Left lung (tissue), 14 donors: ENCODE measurements at places on chromosomes 11 and 22. TPM values are rescaled to one million over a fixed set of nuclear protein-coding genes. Genes with fewer than 3 reads are reported as not detected.

GRCh38 chr11:83403691-83404389 is 117.7 kb upstream of the CCDC90B start:
- H3K36me3 ChIP-seq = no peaks in the 10 kb centered on the region
- DNase-seq = no peak
- no peak overlapping the region for H3K27ac ChIP-seq
- no peaks in the 10 kb centered on the region for H3K27me3 ChIP-seq
- H3K4me3 ChIP-seq = no peak overlapping the region

DNA sequence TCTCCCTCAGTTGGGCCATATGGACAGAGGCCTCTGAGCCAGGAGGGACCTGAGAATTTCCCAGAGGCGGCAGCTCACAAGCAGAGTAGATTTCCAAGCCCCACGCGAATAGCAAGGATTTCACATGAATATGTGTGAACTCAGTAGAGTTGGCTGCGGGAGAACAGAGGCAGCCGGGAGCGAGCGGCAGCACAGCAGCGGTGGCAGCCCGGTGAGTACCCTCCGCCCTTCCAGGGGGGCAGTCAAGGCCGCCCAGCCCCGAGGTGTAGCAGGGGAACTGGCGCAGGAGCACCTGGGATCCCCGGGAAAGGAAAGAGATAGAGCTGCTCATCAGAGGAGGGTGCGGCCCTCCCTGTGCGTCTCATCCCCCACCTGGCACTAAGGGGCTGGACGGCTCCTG is 8.4 kb upstream of the MS4A15 start:
- DNase-seq = no peak
- H3K4me3 ChIP-seq = no peak overlapping the region
- H3K27ac ChIP-seq = no peak overlapping the region
- no peaks in the 10 kb centered on the region for H3K36me3 ChIP-seq
- no peaks in the 10 kb centered on the region for H3K27me3 ChIP-seq
- H3K4me1 ChIP-seq = no peaks in the 10 kb centered on the region

DNA sequence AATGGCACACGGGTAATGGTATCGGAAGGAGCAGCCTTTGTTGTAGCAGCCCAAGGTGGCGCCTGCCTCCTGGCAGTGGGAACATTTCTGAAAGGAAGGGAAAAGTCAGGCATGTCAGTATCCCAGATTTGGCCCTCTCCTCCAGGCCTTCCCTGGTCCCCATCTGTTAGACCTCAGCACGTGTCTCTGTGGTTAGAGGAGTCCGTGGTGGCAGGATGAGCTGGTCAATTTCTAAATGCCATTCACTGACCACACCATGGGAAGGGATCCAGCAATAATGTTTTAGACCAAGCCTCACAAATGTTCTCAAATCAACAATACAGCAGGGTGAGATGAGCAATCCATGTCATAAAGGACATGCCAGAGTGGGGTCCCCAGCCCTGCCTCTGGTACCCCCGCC is 49.0 kb upstream of the CYP2D6 start:
- H3K36me3 ChIP-seq = no peaks in the 10 kb centered on the region
- H3K27ac ChIP-seq = no peak overlapping the region
- DNase-seq = no peak
- H3K4me3 ChIP-seq = no peak overlapping the region

Gene BRSK2
- 0.13 TPM for total RNA-seq

GRCh38 chr11:119044708-119045107 is 12.3 kb downstream of the HYOU1 start:
- H3K36me3 ChIP-seq = no peaks in the 10 kb centered on the region
- no peak overlapping the region for H3K27ac ChIP-seq
- no peak overlapping the region for H3K4me3 ChIP-seq
- H3K27me3 ChIP-seq = no peaks in the 10 kb centered on the region

- H3K27me3 ChIP-seq = no peaks in the 10 kb centered on the region
- H3K36me3 ChIP-seq = no peaks in the 10 kb centered on the region
- H3K4me1 ChIP-seq = peaks cover 45% of the 10 kb centered on the region
- H3K27ac ChIP-seq = no peak overlapping the region
- DNase-seq = no peak
- no peak overlapping the region for H3K4me3 ChIP-seq
These were observed 7.3 kb upstream of the ARAP1 start for GRCh38 chr11:72759468-72759985.

GRCh38 chr22:32699001-32699582 is 102.4 kb upstream of the TIMP3 start:
- DNase-seq = peak; percentile 78
- H3K4me1 ChIP-seq = peaks cover 5% of the 10 kb centered on the region
- no peaks in the 10 kb centered on the region for H3K27me3 ChIP-seq
- H3K27ac ChIP-seq = no peak overlapping the region

Gene OR2AG1
- total RNA-seq = not detected

GRCh38 chr11:115166820-115167219 is 337.4 kb downstream of the CADM1 start:
- no peak overlapping the region for H3K27ac ChIP-seq
- no peaks in the 10 kb centered on the region for H3K4me1 ChIP-seq
- H3K27me3 ChIP-seq = peaks cover 44% of the 10 kb centered on the region
- DNase-seq = no peak

Gene NXPE2
- total RNA-seq = not detected

DNA sequence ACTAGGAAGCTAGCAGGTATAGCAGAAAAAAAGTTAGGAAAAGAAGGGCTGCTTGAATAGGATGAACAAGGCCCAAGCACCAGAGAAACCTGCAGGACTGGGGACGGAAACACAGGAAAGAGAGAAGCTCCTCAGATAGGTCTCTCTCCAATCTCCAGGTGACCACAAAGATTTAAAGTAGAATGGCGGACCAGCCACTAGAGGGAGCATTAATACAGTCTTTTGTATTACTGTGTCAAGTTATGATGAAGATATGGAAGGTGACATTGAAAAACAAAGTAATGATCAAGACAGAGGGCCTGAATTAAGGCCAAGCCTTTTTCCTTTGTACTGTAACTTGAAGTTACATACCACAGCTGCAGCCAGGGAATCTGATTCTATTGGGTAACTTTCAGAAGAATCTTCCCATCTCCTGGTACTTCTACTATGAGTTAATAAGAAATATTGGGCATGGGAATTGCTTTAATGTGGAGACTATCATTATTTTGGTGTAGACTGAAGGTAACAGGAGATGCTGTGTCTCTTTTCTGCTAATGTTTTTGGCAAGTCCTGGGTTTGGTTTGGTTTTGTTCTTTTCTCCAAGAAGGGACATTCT is 33.8 kb downstream of the OR2AG2 start:
- DNase-seq = peak; percentile 3
- peaks cover 8% of the 10 kb centered on the region for H3K36me3 ChIP-seq
- no peak overlapping the region for H3K4me3 ChIP-seq
- H3K27ac ChIP-seq = no peak overlapping the region
- no peaks in the 10 kb centered on the region for H3K27me3 ChIP-seq

Gene MUC5AC
- 0.37 TPM for total RNA-seq

GRCh38 chr11:87634331-87634730 is 540.9 kb downstream of the RAB38 start:
- no peak overlapping the region for H3K4me3 ChIP-seq
- no peaks in the 10 kb centered on the region for H3K27me3 ChIP-seq
- no peak for DNase-seq
- no peak overlapping the region for H3K27ac ChIP-seq

DNA sequence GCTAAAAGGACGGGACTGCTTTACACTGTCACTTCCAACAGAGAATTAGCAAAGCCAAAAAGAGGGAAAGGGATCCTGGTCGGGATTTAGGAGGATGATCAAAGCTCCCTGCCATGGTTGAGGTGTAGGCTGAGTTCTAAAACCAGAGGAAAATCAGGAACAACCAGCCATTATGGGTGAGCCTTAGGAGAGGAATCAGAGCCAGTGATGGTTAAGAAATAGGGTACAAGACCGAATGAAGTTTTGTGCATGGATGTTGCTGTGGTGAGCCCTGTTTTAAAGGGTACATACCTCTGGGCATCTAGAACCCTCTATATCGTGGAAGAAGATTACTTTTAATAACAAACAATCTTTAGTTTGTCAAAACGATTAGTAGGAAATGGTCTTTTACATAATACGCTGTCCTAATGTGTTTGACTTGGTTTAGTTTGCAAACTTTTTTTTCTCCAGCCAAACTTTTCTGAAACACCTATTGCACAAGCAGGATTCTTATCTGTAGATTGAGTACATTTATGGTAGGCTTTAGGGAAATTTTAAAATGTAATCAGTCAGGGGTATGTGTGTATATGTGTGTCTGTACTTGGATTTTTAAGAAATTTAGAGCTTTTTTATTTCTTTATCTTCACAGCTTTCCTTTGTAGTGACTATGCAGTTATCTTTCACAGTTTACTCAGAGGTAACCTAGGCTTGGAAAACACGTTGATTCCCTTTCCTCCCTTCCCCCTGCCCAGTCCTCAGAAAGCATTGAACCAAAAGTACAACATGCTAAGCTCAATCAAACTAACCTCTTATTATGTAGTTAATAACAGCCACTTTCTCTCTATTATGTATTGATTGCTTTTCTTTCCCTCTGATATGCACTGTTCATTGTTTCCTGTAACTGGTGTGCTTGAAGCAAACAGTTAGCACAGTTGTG is 26.8 kb downstream of the TRIM44 start:
- no peaks in the 10 kb centered on the region for H3K27me3 ChIP-seq
- peaks cover 29% of the 10 kb centered on the region for H3K36me3 ChIP-seq
- no peak for DNase-seq
- no peak overlapping the region for H3K4me3 ChIP-seq
- H3K27ac ChIP-seq = no peak overlapping the region

DNA sequence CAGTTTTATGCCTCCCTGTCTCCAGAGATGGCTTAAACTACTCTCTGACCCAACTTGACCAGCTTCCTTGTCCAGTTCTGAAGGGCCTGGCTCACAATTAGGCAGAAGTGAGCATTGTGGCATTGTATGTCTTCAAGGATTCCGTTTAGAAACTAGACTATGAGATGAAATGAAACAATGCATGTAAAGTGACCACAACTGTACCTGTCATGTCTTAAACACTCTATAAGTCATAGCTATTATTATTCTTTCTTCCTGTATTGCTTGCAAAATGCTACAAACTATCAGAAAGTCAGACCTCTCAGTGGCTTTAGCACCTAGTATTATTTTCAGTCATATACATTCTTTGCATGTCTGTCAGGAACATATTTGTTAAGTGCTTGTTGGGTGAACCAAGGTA is 127.9 kb upstream of the MTMR2 start:
- no peak overlapping the region for H3K4me3 ChIP-seq
- no peak for DNase-seq
- H3K27ac ChIP-seq = no peak overlapping the region

DNA sequence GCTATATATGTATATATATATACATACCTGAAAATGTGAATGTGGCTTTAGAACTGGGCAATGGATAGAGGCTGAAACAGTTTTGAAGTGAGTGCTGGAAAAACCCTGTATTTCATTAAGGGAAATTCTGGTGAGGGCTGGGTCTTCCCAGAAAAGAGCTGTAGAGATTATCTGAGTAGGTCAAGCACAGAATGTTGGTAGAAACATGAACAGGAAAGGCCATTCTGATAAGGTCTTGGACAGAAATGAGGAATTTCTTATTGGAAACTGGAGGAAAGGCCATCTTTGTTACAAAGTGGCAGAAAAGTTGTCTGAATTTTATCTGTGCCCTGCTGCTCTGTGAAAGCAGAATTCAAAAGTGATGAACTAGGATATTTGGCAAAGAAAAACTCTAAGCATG is 25.4 kb downstream of the RTL6 start:
- no peak overlapping the region for H3K4me3 ChIP-seq
- no peak overlapping the region for H3K27ac ChIP-seq
- no peaks in the 10 kb centered on the region for H3K27me3 ChIP-seq
- no peak for DNase-seq
- H3K36me3 ChIP-seq = no peaks in the 10 kb centered on the region
- H3K4me1 ChIP-seq = no peaks in the 10 kb centered on the region

DNA sequence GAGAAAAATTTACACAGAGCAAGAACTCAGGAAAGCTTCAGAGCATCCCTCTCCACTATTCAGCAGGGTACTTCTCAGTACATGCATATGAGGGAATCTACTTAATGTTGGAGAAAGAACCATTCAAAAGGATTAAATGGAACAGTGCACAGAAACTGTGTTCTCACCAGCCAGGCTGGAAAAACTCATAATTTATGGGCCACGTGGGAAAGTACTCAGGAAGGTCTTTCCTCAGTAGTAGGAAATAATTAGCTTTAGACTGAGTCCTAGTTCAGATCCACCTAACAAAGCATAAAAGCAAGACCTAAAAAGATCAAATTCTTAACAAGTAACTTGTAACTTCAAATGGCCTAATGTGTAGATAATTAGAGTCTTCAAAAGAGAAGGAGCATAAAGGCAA is 134.0 kb downstream of the FAM76B start:
- no peak overlapping the region for H3K27ac ChIP-seq
- no peaks in the 10 kb centered on the region for H3K27me3 ChIP-seq
- no peak overlapping the region for H3K4me3 ChIP-seq
- DNase-seq = no peak

DNA sequence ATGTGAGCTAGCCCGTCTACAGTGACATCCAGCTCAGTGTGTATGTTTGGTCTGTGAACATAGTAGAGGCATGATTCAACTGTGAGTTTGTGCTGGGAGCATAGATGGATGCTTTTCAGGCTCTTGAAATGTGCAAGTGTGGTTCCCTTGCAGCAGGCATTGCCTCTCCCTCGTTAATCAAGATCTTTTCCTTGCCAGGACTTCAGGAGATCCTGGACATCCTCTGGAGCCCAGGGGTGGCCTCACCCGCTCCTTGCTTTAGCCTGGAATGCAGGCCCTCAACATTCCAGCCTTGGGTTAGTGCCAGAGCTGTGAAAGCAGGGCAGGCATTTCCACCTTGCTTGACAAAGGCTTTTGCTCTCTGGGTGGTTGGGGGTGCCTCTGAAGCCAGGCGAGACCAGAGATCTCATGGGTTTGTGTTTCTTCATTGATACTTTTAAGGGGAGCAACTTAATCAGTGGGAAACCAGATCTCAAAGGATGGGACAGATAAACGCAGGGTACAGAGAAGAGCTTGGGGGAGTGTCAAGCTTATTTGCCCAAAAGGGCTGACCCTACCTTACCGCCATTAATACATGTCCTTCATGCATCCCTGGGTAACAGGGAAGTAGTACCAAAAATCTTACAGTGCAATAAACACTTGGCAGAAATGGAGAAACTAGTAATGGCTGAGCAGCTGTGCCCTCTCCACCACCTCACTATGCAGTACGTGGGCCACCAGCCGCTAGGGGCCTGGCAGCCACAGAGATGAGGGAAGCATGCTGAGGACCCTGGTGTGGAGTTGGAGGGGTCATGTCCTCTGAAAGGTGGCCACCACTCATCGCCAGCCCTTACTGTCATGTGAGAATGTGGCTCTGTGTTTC is 72.1 kb downstream of the PTPRJ start:
- H3K4me1 ChIP-seq = peaks cover 91% of the 10 kb centered on the region
- no peaks in the 10 kb centered on the region for H3K36me3 ChIP-seq
- DNase-seq = peak; percentile 50
- no peak overlapping the region for H3K4me3 ChIP-seq
- no peaks in the 10 kb centered on the region for H3K27me3 ChIP-seq
